ENCODE measurements at places on chromosomes 16 and 17. TPM values are rescaled to one million over a fixed set of nuclear protein-coding genes. Genes with fewer than 3 reads are reported as not detected.

DNA sequence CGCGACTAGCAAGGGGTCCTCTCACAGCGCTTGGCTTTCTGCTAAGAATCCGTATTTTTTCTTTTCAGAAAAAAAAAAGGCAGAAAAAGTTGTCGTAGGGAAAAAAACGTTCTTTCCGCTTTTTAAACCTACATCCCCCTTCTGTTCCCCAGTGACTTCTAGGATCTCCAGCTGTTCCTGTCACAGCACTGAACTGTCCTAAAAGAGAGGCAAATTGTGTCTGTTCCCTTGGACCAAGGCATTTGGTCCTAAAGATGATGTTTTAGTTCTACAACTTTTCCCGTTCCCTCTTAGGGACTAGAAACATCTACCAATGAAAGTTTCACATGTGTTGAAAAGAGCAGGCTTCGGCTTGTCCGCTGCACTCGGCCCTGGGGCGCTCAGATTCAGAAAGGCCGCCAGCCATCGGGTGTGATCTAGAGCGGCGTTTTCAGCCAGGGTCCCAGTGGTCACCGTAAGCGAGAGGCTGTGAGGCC, 100.7 kb upstream of the CHMP6 start:
- H3K27me3 ChIP-seq, result no peaks in the 10 kb centered on the region
- H3K4me3 ChIP-seq, result no peak overlapping the region
- H3K27ac ChIP-seq, result peak overlapping the region; percentile 63
- H3K36me3 ChIP-seq, result peaks cover 9% of the 10 kb centered on the region
- DNase-seq, result no peak

DNA sequence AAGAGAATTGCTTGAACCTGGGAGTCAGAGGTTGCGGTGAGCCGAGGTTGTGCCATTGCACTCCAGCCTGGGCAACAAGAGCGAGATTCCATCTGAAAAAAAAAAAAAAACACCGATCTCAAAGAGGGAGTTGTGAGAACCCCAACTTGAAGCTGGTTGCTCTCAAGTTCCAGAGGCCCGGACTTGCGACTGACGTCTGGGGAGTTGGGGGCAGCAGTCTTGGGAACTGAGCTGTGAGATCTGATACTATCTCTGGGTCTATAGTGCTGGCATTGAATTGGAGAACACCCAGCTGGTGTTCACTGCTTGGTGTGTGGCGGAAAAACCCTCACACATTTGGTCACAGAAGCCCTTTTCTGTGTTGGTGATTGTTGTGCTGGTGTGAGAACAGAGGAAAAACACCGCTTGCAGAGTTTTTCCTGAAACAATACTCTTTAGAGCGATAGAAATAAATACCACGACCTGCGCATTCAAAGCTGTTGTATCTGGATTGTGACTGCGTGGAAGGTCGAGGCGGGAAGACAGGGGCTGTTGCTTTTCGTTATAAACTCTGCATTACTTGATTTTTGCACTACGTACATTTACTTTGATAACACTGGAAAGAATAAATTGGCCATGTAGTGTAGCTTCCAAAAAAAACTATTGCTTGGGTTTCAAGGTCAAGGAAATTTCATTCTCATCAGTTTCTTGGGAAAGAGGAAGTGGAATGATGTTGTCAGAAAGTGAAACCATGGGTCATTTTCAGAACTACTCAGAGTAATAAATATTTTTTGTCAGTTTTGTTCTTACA, 8.8 kb downstream of the SCIMP start:
- no peaks in the 10 kb centered on the region for H3K36me3 ChIP-seq
- no peaks in the 10 kb centered on the region for H3K4me1 ChIP-seq
- no peak for DNase-seq
- no peak overlapping the region for H3K4me3 ChIP-seq
- no peak overlapping the region for H3K27ac ChIP-seq

- DNase-seq, result no peak
- peaks cover 86% of the 10 kb centered on the region for H3K27me3 ChIP-seq
- H3K4me3 ChIP-seq, result no peak overlapping the region
Observed at GRCh38 chr17:77948690-77949114, 9.8 kb upstream of the TNRC6C start.

GRCh38 chr16:10228779-10229178, 46.6 kb upstream of the GRIN2A start:
- no peak overlapping the region for H3K4me3 ChIP-seq
- H3K4me1 ChIP-seq, result no peaks in the 10 kb centered on the region
- no peak overlapping the region for H3K27ac ChIP-seq
- DNase-seq, result no peak
- no peaks in the 10 kb centered on the region for H3K27me3 ChIP-seq

DNA sequence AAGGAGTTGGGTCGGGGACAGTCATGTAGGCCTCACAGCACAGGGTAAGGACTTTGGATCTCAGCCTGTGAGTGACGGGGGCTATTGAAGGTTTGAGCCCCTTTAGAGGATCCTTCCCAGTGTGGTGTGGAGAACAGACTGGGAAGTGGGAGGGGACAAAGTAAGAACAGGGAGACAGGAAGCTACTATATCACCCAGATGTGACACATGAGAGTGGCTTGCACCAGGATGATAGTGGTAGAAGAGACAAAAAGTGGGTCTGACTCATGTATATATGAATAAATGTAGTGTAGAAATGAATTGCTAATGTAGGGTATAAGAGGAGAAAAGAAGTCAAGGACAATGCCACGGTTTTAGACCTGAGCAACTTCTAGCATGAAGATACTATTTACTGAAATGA, 4.5 kb downstream of the NUP93 start:
- no peaks in the 10 kb centered on the region for H3K36me3 ChIP-seq
- no peak for DNase-seq
- H3K27me3 ChIP-seq, result no peaks in the 10 kb centered on the region
- H3K4me3 ChIP-seq, result no peak overlapping the region
- no peak overlapping the region for H3K27ac ChIP-seq

DNA sequence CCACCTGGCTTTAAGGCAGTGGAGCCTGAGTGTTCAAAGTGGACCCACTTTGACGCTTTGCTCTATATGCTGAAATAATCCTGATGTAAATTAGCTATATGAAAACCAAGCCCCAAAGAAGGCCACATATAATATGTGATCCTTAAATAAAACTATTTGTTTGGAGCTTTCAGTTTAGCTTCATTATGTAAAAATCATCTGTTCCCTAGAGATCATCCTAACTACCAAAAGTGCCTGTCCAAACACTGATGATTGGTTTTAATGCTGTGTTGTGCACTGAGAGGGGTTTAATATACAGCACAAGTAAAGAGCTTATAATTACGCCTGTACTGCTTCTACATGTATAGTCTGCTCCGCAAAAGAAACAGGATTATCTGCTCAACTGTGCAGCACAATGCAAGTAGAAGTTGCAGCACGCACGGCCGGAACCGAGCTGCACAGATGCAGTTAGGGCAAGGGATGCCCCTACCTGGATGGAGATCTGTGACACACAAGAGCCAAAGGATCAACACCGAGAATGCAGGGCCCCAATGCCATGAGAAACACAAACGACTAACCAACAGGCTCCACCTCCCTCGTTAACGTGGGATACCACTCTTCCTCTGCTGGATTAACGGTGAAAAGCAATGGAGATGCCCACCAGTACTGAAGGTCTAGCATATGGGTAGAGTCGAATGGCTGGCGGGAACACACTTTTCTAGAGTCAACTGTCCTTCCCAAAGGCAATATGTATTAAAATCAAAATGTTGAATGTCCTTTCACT, 20.5 kb downstream of the USP7 start:
- H3K4me3 ChIP-seq, result no peak overlapping the region
- no peaks in the 10 kb centered on the region for H3K27me3 ChIP-seq
- peaks cover 97% of the 10 kb centered on the region for H3K4me1 ChIP-seq

GRCh38 chr16:24036614-24037013, 200.8 kb downstream of the PRKCB start:
- H3K27ac ChIP-seq, result no peak overlapping the region
- no peaks in the 10 kb centered on the region for H3K4me1 ChIP-seq
- DNase-seq, result no peak
- no peaks in the 10 kb centered on the region for H3K27me3 ChIP-seq
- no peaks in the 10 kb centered on the region for H3K36me3 ChIP-seq

DNA sequence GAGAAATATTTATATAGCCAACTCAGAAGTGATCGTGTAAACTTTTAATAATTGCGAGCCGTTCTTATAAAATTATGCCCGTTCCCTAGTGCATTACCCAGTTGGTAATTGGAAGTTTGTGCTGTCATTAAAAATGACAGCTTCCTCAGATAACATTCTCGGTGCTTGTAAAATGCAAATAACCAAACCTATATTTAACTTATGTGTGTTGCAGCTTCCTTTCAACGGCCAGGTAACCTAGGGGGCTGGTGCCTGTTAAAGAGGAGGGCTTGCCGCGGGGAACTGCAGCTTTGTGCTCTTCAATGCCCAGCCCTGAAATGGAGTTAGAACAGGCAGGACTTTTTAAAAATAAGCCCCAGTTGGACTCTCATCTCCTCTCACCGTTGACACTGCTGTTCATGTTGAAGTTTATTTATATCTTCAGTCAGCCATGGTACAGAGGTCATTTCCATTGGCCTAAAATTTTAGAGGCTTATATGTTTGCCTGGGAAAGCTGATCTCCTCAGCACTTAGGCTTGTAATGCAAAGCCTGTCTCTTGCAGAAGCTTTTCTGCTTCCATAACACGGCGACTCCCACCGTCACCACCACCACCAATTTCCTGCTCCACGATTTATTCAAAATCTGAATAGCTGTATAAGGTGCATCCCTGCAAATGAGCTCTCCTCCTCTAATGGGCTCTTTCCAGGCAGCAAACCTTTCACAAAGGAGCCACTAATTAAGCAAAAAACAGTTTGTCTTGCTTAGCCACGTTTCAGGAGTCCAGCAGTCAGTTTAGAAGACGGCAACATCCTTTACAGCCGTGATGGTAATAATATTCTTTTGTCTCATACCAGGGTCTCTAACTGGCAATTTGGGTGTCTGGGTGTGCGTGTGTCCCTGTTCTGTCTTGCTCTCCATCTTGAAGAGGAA, 74.7 kb downstream of the RPA1 start:
- peaks cover 13% of the 10 kb centered on the region for H3K4me1 ChIP-seq
- H3K4me3 ChIP-seq, result no peak overlapping the region
- no peaks in the 10 kb centered on the region for H3K36me3 ChIP-seq
- H3K27me3 ChIP-seq, result peaks cover 61% of the 10 kb centered on the region

- H3K27me3 ChIP-seq, result no peaks in the 10 kb centered on the region
- no peak overlapping the region for H3K4me3 ChIP-seq
- no peak overlapping the region for H3K27ac ChIP-seq
- H3K4me1 ChIP-seq, result no peaks in the 10 kb centered on the region
Observed at GRCh38 chr16:22016927-22017326, 9.0 kb downstream of the MOSMO start.

DNA sequence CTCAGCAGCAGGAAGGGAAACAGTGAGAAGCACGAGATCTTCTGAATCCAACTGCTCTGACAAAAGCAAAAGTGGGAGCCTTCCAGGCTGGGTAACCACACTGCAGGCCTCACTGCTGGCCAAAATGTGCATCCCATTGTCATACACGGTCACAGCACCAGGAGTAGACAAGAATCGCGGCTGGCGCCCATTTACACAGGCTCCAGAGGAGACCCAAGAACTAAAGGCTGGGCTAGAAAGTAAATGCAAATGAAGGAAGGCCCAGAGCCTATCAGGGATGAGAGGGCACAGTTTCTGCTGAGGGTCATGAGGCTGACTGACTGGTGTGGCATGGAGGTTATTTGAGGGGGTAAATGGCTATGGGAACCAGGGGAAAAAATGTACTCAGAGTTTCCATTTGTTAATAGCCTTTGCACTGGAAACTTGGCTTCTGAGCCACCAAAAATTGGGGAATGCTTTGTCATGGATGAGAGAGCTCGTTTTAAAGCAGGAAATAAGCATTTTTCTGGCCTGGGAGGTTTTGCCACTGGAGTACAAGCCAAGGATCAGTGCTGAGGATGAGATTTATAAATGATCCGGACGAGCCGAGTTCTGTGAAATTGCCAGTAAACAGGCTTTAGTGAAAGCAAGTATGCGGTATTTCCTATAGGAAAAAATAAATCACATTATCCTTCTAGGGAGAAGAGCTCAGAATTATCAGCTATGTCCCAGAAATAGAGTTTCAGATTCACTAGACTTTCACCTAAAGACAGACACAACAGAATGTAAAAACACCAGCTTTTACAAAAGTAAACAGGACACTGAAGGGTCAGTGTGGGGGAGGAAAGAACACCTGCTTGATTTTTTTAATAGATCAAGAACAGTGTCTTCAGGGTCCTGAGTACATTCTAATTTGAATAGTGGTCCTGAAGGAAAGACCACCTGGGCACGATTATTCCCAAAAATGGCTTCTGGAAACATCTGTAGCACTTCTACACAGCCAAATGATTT, 66.9 kb upstream of the GSG1L start:
- H3K4me3 ChIP-seq, result no peak overlapping the region
- no peak for DNase-seq
- no peaks in the 10 kb centered on the region for H3K27me3 ChIP-seq
- H3K4me1 ChIP-seq, result no peaks in the 10 kb centered on the region

DNA sequence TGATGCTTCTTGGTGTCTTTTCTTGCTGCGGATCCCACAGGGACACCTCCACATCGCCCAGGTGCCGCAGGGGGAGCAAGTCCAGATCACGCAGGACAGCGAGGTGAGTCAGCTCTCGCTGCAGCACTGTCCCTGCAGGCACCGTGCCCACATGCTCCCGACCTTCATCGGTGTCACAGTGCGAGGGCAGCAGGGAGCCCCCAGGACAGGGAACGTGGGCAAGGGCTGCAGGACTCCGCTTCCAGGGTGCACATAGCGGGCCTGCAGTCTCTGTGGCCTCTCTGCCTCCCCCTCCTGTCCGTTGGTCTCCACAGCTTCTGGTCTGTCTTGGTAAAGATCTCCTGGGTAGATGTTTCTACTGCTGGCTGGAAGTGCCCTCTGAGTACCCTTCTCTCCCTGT, 84.1 kb downstream of the BANP start:
- H3K36me3 ChIP-seq, result peaks cover 77% of the 10 kb centered on the region
- no peak overlapping the region for H3K27ac ChIP-seq
- no peak overlapping the region for H3K4me3 ChIP-seq

DNA sequence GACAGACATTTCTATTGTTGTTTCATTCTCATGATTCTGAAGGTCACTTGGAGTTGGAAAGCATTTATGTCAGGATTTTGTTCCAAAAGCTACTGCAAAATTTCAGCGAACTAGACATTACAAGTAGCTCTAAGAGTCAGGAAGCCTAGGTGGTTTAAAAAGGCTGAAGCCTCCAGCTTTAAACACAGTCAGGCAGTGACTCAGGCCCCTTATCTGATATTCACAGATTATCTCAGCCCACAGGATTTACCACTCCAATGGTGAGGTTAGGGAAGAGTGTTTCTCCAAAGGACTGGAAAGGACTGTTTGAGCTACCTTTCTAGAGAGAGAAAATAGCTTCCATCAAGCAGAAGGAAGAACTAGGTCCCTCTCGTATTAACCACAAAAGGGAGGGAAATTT, 624.4 kb upstream of the C16orf82 start:
- no peak overlapping the region for H3K27ac ChIP-seq
- H3K36me3 ChIP-seq, result no peaks in the 10 kb centered on the region
- H3K4me1 ChIP-seq, result no peaks in the 10 kb centered on the region
- no peak overlapping the region for H3K4me3 ChIP-seq

GRCh38 chr17:66468241-66469087, 166.1 kb downstream of the PRKCA start:
- no peak overlapping the region for H3K4me3 ChIP-seq
- peaks cover 11% of the 10 kb centered on the region for H3K4me1 ChIP-seq
- no peaks in the 10 kb centered on the region for H3K36me3 ChIP-seq
- peak overlapping the region; percentile 45 for H3K27ac ChIP-seq
- no peaks in the 10 kb centered on the region for H3K27me3 ChIP-seq
- no peak for DNase-seq

Gene ZBTB4
- 29.5 TPM for total RNA-seq

Gene AOC3
- total RNA-seq, result 3.3 TPM

Gene USP22
- total RNA-seq, result 91.2 TPM

Gene TTC19
- total RNA-seq, result 32.4 TPM

Gene TBX2
- total RNA-seq, result 2.2 TPM

Gene SKAP1
- total RNA-seq, result not detected

Gene SETD6
- 46.0 TPM for total RNA-seq

Gene HSD17B2
- 0.72 TPM for total RNA-seq

Gene GPR142
- total RNA-seq, result not detected

Gene KRTAP2-3
- not detected for total RNA-seq

Data from esophagus squamous epithelium (tissue), 5 donors.